ENCODE measurements at places on chromosomes 12 and 14. TPM values are rescaled to one million over a fixed set of nuclear protein-coding genes. Genes with fewer than 3 reads are reported as not detected.
A peak's percentile ranks its signal among the peaks of the same experiment; 100 is the strongest.

DNA sequence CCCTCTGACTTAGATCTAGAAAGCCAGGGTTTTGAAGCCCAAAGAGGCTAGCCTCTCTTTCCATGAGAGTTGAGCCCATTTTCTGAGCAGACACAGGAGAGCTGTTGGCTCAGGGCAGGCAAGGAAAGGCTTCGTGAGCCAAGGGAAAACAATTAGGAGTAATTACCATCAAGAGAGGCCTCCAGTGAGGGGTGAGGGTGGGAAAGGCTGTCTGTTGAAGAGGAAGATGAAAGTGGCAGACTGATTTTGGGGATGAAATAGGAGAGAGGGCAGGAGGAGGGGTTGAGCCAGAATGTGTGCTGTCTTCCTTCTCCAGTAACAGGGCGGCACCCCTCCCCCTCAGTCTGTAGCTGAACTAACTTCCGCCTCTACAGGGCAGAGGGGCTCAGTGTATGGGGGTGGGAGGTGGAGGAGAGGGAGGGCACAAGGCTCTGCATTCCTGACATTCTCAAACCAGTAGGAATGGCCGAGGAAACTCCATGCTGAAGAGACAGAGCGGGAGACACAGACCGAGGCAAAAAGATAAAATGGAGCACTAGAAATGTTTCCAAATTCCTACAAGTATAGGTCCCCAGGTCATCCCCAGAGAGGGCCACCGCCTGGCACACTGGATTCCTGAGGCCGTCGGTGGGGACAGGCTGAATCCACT, 33.1 kb upstream of the COL2A1 start:
- H3K4me3 ChIP-seq, result peak overlapping the region; percentile 7
- no peak for DNase-seq
- no peak overlapping the region for H3K27ac ChIP-seq
- no peaks in the 10 kb centered on the region for H3K36me3 ChIP-seq
- peaks cover 12% of the 10 kb centered on the region for H3K4me1 ChIP-seq

- H3K4me1 ChIP-seq, result no peaks in the 10 kb centered on the region
- no peaks in the 10 kb centered on the region for H3K27me3 ChIP-seq
- H3K36me3 ChIP-seq, result peaks cover 4% of the 10 kb centered on the region
- no peak overlapping the region for H3K4me3 ChIP-seq
- no peak for DNase-seq
These were observed 23.0 kb upstream of the SERPINA4 start for GRCh38 chr14:94538070-94538740.

- H3K36me3 ChIP-seq, result no peaks in the 10 kb centered on the region
- peak; percentile 93 for DNase-seq
- H3K4me1 ChIP-seq, result peaks cover 38% of the 10 kb centered on the region
These were observed 94.1 kb downstream of the SLC25A47 start for GRCh38 chr14:100416921-100417860.

DNA sequence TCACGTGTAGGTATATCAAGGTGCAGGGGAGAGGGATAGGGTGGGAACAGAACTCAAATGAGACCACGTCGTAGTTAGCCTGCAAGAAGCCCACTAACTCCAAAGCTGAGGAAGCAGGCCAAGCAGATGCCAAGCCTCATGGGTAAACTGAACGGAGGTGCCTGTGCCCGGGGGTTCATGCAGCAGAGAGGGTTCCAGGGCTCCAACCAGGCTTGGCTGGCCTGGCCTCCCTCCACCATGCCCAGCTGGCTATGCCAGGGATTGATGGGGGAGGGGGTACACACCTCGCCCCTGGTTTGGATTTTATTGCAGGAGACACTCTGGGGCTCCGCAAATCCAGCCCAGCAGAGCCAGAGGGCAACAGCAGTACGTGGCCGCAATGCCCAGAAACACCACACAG, 27.3 kb downstream of the PXN start:
- DNase-seq, result no peak
- peak overlapping the region; percentile 97 for H3K27ac ChIP-seq
- H3K4me3 ChIP-seq, result peak overlapping the region; percentile 71
- peaks cover 12% of the 10 kb centered on the region for H3K36me3 ChIP-seq
- peaks cover 89% of the 10 kb centered on the region for H3K4me1 ChIP-seq

Gene NELL2
- not detected for total RNA-seq

Gene MSI1
- total RNA-seq, result not detected

Gene PTPN21
- 21.4 TPM for total RNA-seq

All from HFFc6 (cell line).